ENCODE measurements at places on chromosomes 3 and 15. TPM values are rescaled to one million over a fixed set of nuclear protein-coding genes. Genes with fewer than 3 reads are reported as not detected.

GRCh38 chr3:28606283-28606682, 257.7 kb upstream of the AZI2 start:
- no peak for DNase-seq

GRCh38 chr3:183967693-183968092, 50.0 kb downstream of the ABCC5 start:
- DNase-seq = no peak

The ACP3 gene
- 1.1 TPM for total RNA-seq

DNA sequence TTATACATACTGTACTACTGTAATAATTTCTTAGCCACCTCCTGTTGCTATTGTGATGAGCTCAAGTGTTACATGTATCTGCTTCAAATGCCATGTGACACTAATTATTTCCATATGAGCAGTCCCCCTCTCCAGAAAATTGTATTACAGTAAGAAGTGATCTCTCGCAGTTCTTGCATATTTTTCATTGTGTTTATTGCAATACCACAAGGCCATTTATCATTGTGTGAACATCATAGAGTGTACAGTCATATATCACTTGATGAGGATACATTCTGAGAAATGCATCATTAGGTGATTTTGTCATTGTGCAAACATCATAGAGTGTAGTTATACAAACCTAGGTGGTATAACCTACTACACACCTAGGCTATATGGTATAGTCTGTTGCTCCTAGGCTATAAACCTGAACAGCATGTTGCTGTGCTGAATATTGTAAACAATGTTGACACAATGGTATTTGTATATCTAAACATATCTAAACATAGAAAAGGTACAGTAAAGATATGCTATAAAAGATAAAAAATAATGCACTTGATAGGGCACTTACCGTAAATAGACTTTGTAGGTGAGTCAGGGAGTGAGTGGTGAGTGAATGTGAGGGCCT, 189.6 kb upstream of the MLF1 start:
- DNase-seq = no peak

The FGD5 gene
- total RNA-seq = 28.7 TPM

GRCh38 chr15:42010434-42010833, 10.4 kb downstream of the PLA2G4E start:
- DNase-seq = no peak

DNA sequence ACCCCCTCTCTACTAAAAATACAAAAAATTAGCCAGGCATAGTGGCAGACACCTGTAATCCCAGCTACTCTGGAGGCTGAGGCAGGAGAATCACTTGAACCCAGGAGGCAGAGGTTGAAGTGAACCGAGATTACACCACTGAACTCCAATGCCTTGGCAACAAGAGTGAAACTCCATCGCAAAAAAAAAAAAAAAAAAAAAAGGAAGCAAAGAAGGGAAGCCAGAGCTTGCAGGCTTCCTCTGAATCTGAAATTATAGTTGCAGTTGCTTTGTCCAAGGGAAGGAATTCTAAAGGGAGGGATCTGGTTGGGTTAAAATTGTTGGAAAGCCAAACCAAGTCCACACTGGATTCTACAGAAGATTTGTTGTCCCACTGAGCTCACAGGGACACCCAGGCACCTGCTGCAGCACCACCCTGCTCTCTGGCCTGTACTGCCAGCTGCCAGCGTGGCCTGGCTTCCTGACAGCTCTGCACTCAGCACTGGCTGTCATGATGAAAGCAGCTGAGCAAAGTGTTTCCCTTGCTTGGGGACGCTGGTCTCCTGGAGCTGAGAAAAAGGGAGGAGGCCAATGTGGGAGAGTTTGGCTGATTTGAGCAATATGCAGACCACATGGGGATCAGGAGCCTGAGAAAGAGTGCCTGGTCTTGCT, 88.8 kb upstream of the HES1 start:
- DNase-seq = peak; percentile 71

DNA sequence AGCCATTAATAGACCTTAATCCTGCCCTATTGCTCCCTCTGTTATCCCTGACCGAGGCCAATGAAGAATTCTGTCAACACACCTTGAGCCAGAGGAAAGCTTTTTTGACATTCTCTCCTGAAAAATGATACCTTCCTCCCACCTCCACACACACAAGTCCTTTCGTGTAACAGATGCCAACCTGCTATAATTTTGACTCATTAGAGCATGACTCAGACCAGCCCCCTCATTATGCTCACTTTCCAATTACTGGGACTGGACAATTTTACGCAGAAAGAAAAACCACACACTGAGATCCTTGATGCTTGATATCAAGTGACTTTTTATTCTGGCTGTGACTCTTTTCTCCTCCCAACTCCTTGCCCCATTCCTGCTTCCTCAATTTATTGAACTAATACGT, 50.9 kb downstream of the LSAMP start:
- DNase-seq = no peak

The AQP9 gene
- 2.9 TPM for total RNA-seq

DNA sequence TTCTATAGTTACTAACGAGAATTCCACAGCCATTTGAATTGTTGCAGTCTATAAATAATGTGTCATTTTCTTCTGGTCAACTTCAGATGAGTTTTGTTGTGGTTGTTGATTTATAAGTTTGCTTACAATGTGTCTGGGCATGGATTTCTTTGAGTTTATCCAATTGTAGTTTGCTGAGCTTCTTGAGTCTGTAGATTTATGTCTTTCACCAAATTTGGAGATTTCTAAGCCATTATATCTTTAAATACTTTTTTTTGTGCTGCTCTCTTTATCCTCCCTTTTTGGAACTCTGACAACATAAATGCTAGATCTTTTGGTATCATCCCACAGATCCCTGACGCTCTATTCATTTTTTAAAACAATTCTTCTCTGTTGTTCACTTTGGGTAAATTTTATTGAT, 63.2 kb upstream of the NDUFB4 start:
- no peak for DNase-seq

- no peak for DNase-seq
Measured at GRCh38 chr15:69703532-69704187, 251.0 kb downstream of the RPLP1 start.

- DNase-seq = peak; percentile 29
Measured at GRCh38 chr3:115040673-115041286, 106.3 kb downstream of the ZBTB20 start.

DNA sequence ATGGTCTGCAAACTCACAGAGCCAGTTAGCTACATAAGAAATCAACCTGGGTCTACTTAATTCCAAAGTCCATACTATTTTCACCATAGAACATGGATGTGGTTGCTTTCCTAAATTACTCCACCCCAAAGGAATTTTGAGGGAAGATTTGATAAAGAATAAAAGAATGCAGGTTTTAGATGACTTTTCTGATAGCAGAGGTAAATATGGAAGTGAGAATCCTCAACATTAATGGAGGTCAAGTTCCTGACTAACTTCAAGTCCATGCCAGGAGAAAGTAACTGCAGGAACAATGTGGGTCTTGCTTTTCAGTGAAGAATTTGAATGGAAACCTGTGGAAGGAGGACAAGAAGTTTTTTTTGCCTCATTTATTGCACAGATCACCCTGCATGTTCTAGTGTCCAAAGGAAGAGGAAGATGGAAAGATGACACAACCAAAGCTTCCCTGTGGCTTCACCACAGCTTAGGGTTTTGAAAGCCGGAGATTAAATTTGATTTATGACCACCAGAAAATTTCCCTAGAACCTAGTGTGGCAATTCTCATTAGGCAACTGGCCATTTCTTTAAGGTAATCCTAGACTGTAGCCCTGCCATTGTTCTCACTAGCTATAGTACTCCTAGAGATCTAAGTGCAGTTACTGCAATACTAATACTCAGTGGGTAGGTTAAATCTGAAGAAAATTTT, 429.7 kb downstream of the RAP2B start:
- DNase-seq = no peak

DNA sequence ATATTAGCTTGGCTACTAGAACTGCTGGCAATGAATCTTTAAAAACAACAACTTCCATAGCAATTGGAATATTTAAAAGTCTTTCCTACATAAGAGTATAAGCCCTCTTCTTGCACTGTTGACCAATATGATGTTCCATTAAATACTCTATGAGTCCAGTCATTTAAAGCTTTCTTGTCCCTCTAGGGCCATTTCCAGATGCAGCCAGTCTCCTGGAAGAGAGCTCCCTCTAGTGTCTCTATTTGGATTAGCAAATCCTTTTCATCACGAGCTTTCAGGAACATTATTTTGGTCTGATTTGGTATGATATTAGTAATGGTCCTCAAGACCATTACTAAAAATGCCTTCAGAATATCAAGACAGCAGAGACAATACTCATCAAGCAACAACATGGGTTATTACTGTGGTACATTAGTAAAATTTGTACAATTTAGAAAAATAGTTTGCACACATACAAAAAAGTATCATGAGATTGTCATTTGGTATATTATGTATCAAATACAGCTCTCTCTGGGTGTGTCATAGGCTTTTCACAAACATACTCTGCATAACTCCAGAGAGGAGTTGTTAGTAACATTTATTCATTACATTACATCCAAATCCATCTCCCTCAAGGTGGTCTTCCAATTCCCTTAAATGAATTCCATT, 101.3 kb downstream of the DPH6 start:
- DNase-seq = no peak

DNA sequence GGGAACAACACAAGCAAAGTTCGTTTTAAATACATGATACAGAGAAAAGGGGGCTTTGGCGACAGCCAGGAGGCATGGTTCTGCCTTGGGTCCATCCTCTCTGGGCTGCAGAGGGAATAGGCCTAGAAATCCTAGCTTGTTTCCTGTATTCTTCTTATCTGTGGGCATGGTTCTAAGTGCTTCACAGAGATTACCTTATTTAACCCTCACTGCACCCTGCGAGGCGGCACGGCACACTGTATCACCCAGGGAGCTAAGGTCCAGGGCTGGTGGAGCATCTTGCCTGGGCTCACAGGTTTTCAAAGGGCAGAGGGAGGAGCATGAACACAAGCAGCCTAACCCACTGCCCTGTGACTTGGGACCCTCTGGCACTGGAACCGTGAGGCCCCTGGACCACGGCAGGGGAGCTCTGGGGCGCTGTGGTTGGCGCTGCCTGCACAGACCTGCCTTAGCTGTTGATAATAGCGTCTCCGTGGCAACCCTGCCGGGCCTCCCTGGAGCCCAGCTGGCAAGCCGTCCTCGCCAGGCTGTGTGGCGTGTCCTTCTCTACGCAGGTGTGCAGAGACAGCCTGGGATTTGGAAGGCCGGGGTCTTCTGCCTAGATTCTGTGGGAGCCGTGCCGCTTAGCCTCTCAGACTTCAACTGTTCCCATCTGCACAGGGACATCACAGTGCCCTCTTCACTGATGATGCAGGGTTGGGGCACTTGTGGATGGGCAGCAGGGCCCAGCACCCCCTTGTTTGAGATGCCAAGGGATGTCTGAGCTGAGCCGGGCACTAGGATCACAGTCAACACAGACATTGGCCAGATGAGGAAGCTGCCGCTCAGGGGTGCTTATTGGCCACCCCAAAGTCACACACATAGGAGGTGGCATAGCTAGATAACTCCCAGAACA, 154.6 kb upstream of the TLE3 start:
- DNase-seq = no peak

DNA sequence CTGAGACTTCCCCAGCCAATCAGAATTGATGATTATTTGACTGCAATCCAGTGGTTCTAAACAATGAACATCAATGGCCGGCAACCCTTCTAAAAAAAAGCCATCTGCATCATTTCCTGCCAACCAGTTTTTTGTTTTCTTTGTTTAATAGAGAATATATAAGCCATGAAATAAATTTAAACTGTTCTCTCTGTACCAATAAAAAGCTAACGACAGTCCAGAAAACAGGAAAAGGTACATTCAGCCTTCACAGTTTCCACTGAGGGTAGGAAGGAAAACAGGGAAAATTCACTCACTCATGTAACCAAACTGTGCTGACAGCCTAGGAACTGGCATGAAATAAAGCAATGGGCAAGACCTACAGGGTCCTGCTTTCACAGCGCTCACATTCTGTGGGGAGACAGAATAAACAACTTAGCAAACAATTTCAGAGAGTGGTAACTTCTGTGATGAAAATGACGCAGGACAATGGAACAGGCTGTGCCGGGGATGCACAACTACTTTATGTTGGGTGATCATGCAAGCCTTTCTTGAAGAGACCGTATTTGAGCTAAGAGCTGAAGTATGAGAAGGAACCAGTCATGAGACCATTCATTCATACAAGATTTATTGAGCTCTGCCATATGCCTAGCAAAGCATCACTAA, 630.1 kb downstream of the MAGI1 start:
- DNase-seq = no peak

- DNase-seq = no peak
Measured at GRCh38 chr3:64138656-64139375, 86.5 kb downstream of the PRICKLE2 start.

DNA sequence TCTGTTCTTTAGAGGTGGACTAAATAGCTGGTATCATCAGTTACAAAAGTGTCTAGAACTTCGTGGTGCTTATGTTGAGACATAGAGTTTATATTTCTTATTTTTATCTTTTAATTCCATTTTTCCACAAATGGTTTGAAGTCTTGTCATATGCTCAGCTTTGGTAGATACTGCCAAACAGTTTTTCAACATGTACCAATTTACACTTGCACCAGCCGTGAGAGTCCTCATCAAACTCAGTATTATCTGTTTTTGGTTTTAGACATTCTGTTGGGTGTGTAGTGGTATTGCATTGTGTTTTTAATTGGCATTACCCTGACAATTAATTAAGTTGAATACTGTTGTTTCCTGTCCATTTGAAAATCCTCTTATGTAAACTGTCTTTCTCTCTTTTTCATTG, 16.7 kb downstream of the ISLR2 start:
- no peak for DNase-seq

- DNase-seq = no peak
Measured at GRCh38 chr3:72982609-72983366, 13.8 kb upstream of the PPP4R2 start.

DNA sequence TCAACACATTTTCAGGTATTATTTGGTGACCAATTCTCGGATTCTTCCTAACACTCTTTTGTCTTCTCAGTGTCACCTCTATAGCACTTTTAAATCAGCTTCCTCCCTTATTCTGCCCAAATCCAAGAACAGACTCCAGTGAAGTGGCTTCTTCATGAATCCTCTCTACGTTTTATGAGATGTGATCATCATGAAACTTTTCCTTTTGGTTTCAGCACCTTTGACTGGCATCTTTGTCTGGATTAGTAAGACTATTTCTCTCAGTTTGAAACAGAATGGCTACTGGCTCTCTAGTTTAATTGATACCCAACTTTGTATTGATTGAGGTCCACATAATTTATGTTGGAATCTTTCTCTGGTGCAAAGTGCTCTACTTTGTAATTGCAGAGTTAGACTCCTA, 45.6 kb downstream of the CMC1 start:
- DNase-seq = no peak

The SPATA12 gene
- not detected for total RNA-seq

GRCh38 chr15:42499858-42500609, 4.6 kb downstream of the SNAP23 start:
- DNase-seq = peak; percentile 38
